ENCODE measurements at places on chromosomes 6 and 20. TPM values are rescaled to one million over a fixed set of nuclear protein-coding genes. Genes with fewer than 3 reads are reported as not detected.

DNA sequence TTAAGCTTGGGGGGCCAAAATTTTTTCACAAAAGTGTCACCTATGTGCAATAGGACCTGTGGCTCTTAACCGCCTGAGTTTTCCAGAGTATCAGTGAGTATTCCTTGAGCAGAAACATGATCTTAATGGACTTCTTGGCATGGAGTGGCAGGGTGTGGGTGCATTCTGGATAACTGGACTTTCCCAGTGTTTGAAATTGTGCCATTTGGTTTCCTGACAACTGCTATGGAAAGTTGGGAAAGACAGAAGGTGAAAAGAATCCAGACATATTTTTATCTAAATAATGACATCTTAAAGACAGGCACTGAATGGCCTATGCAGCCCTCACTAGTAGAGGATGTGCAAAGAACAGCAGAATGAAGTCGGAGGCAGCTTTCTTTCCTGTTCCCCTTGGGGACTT is 34.3 kb upstream of the ADTRP start:
- DNase-seq, result no peak

- DNase-seq, result no peak
Observed at GRCh38 chr6:84218091-84218490, 9.4 kb downstream of the CEP162 start.

- no peak for DNase-seq
Observed at GRCh38 chr6:112478036-112478435, 130.9 kb downstream of the RFPL4B start.

SSTR4 gene
- total RNA-seq, result not detected

GSTA3 gene
- not detected for total RNA-seq

SLC22A2 gene
- not detected for total RNA-seq

Data from activated CD8-positive, alpha-beta memory T cell treated with anti-CD3 and anti-CD28 coated beads, Interleukin-2, amount 10 ng/mL, durations not matched to agents 7 days and 5 days (primary cell).